ENCODE measurements at places on chromosomes 2 and 18. TPM values are rescaled to one million over a fixed set of nuclear protein-coding genes. Genes with fewer than 3 reads are reported as not detected.

DNA sequence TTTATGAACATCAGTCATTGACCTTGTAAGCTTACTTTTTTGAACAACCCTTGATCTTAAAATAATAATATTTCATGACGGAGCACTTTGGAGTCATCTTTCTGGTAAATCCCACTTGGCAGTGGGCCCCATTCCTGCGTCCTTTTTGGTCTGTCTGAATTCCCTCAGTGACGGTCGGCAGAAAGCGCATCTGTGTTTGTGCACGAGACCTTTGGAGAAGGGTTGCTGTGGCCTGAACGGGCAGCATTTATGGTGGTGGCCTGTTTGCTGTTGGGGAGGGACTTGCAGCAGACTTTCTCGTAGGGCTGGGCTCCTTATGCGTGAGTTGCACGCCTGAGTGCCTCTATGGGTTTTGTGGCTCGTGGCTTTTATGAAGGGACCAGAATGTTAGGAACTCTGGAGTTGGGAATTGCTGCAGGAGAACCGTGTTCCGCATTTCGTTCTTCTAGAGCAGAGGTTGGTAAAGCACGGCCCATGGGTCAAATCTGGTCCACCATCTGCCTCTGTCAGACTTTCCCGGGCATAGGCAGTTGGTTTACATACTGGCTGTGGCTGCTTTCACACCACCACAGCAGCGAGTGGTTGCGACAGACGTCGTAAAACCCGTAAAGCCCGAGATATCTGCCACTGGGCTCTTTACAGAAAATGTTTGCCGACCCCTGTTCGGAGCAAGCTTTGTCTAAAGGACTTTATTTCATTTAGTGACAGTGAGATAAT lies 30.8 kb downstream of the LPIN1 start:
- no peak for DNase-seq

GRCh38 chr2:127523269-127523939 lies 2.9 kb downstream of the IWS1 start:
- no peak for DNase-seq

GRCh38 chr18:48962252-48962993 lies 11.7 kb upstream of the SMAD7 start:
- DNase-seq = no peak

DNA sequence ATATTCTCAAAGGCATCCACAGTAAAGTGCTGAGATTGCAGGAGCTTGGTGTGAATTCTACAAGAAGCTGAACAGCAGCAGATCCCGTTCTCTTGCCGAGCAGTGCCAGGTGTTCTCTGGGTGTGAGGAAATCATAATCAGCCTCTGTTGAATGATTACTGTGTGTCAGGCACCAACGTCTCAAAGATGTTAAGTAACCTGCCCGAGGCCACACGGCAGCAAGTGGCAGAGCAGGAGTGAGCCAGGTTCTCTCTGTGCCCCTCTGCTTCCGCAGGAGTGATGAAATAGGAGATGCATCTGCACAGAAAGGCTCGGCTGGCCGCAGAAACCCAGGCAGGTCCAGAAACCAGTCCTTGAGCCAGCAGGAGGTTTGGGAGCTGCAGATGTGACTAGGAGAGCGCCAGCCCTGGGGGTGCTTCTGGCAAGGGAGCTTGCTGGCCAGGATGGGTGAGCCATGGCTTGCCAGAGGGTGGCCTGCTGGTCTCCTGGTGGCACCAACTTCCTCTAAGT lies 68.4 kb downstream of the COPS7B start:
- no peak for DNase-seq

FARSB gene
- 31.6 TPM for total RNA-seq

Measured in Panc1 (cell line).